ENCODE measurements at places on chromosomes 1 and 21.

- DNase-seq, result no peak
Observed at GRCh38 chr1:214208460-214208859, 72.5 kb upstream of the SMYD2 start.

GRCh38 chr1:44296806-44297205 is 58.3 kb downstream of the ERI3 start:
- DNase-seq, result no peak

GRCh38 chr1:24390924-24391782 is 22.4 kb downstream of the STPG1 start:
- peak; percentile 59 for DNase-seq

- no peak for DNase-seq
Observed at GRCh38 chr21:34182436-34182835, 109.1 kb downstream of the MRPS6 start.

GRCh38 chr1:114609826-114610225 is 28.4 kb upstream of the BCAS2 start:
- no peak for DNase-seq

DNA sequence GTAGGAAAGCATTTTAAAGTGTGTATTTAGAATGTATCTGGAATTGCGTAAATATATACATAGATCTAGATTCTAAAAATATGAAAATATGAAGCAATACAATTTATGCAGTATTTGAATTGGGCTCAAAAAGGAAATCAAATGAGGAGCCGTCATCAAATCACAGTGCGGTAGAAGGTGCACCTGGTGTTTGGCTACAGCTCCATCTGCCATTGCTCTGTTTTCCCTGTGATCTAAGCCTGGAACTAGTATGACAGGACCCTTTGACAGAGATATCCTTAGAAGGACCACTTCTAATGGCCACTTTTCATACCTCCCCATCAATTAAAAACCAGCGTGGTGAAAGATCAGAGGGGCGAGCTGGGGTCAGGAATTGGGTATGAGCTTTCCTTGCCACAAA is 202.6 kb downstream of the NFIA start:
- no peak for DNase-seq

GRCh38 chr1:111402083-111402482 is 25.5 kb downstream of the OVGP1 start:
- DNase-seq, result no peak

DNA sequence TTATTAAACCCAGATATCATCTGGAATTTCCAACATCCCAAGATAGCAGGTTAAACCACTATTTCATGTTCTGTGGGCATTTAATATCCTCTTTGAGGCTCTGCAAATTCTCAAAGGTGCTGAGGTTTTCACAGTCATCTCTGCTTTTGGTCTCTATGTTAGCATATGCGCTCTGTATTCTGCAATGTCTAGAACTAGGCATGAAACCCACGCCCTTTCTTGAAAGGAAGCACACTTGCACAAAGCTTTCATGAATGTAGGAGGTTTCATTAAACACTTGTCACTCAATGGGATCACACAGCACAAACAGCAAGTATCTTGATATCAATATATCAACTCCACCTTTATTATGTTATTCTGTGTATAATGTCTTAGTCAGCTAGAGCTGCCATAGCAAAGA is 172.0 kb upstream of the USP24 start:
- DNase-seq, result no peak

DNA sequence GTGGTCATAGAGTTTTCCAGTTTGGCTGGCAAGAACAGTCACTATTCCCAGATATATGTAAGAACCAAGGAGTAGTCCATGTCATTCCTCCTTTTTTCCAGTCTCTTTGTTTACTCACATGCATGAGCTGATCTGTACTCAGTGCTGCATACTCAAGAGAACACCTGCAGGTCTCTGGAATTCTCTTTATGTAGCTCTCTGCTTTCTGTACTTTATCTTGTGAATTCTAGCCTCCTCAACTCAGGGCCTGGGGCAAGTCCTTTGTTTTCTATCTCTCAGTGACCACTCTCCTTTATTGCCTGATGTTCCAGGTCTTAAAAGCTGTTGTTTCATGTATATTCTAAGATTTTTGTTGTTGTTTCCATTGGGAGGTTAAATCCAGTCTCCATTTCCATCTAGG is 478.9 kb downstream of the DPYD start:
- DNase-seq, result no peak

GRCh38 chr1:195704028-195704427 is 904.2 kb downstream of the KCNT2 start:
- DNase-seq, result no peak

- no peak for DNase-seq
Observed at GRCh38 chr1:89847191-89847729, 26.4 kb downstream of the LRRC8D start.

- no peak for DNase-seq
Observed at GRCh38 chr1:82697965-82698364, 897.2 kb downstream of the ADGRL2 start.

- no peak for DNase-seq
Observed at GRCh38 chr1:159067699-159068621, 8.6 kb downstream of the AIM2 start.

DNA sequence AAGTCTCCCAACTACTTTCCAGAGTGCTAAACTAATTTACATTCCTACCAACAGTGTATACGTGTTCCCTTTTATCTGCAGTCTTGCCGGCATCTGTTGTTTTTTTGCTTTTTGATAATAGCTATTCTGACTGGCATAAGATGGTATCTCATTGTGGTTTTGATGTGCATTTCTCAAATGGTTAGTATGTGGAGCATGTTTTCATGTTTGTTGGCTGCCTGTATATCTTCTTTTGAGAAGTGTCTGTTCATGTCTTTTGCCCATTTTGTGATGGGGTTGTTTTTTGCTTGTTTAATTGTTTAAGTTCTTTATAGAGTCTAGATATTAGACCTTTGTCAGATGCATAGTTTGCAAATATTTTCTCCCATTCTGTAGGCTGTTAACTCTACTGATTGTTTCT is 46.6 kb downstream of the MAST2 start:
- DNase-seq, result no peak

DNA sequence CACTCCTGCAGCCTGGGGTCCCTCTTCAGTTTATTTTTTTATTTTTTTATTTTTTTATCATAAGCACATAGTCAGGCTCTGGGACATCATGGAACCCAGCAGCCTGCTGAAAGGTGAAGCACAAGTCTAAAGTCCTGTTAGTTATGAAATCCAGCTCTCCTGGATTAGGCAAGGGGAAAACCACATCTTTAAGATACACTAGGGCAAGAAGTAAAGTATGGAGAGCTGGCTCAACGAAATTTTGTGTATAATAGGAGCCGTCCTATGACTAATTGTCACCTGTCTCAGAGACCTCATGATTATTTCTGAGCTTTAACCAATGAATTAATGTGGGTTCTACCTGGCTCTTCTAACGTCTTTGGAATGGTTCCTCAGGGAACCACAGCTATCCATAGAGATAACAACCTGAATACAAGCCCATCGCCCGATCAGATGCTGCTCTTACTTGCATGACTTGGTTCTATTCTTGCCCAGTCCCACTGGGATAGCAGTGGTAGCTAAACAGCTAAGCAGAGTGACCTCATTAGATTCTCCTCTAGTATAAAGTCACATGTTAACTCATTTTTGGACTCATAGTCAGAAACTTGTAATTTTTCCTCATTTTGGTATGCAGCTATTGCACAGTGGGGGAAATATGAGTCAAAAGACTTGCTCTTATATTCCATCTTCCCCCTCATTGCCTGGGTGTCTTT is 122.7 kb downstream of the LMO4 start:
- no peak for DNase-seq

- no peak for DNase-seq
Observed at GRCh38 chr1:156310962-156311361, 11.9 kb upstream of the VHLL start.

DNA sequence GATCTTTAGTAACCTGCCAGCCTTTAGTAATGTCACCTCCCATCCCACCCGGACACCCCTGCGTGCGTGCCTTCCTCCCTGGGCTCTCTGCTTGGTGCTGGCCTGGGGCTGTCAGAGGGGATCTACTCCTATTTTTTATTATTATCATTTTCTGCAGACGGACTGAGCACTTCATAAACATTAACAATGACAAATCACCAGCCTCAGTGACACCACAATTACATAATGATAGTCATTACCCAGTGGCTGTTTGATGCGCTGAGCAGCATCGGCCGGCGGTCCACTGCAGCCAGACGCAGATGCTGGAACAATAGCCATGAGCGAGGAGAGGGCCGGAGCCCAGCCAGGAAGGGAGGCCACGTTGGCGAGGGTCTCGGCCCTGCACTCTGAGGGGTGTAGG is 309.3 kb upstream of the AJAP1 start:
- no peak for DNase-seq

DNA sequence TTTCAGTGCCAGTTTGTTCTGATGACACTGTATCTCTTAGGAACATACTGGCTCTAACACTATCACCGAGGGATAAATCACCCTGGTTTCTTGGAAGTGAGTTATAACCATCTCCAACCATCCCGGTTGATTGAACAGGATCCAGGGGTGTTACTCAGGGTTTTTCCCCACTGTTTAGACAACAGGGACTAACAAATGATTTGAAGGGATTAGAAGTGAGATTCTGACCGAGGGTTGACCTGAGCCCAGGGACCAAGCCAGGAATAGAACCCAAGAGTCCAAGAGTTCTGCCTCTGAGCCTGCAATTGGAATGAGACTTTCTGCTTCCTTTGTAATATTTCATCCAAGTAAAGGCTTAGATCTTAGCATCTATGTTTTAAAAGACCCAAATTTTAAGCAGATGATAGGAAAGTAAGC is 154.0 kb downstream of the DHRS3 start:
- no peak for DNase-seq

- DNase-seq, result no peak
Observed at GRCh38 chr1:5744341-5744740, 247.9 kb downstream of the NPHP4 start.

DNA sequence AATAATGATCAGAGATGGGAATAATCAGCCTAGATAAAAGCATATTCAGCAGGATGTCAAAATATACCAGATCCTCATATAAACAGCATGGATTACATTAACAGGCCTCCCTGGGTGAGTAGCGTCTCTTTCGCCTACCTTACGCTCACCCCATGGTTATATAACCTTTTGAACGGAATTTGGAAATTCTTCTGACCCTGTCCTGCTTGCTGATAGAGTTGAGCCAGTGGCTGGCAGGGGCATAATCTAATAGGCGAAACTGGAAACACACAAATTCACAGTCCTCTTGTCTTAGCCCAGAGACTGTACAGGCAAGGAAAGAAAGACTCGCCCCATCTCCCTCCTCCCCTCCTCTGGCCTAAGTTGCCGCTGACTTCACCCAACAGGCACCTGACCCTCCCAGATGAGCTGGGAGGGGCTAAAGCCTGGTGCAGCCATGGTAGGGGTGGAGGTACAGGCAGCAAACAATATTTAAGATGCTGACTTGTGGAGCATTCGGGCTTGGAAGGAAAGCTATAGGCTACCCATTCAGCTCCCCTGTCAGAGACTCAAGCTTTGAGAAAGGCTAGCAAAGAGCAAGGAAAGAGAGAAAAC is at the start of gene ANGPTL7:
Gene ANGPTL7 (plus strand): TSS at position 498 of the 594 bp plus-strand sequence. CDS start 225 bp downstream, outside the sequence.
- no peak for DNase-seq

DNA sequence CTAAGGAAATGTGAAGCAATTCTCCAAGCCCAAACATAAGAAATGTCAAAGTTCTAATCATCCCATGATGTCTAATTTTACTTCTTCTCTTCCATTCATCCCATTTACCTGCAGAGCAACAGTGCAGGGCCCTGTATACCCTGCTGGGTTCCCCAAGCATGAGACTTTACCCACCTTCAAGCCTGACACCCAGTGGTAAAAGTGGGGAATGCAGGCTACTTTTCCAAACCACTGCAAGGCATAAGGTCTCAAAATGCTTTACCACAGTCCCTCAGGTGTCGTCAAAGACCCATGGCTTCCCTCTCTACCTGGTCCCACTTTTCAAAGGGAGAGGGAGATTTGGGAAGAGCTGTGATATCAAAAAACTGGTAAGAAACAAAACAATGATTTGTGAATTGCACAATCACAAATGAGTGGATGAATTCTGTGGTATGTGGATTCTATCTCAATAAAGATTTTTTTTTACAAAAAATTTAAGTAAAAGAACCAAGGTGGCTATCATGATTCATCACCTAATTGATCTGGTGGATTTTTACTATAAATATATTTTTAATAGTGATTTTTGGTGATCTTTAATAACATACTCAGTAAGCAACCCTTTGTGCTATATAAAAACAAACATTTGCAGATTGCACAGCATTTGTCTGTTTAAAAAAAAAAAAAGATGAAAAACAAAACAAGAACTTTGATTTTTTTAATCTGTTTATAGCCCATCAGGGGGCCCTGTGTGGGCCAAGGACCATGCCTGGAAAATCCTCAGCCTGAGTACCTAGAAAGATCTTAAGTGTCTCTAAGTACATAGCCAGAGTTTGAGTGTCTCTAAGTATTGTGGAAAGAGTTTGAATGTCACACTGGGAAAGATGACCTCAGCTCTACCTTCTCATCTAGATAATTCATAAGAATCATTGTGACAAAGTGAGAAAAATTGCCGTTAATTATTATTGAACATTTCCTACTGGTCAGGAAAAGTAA is 73.1 kb upstream of the GJB5 start:
- DNase-seq, result peak; percentile 28

GRCh38 chr1:223492044-223492443 is 98.8 kb downstream of the CCDC185 start:
- DNase-seq, result no peak

DNA sequence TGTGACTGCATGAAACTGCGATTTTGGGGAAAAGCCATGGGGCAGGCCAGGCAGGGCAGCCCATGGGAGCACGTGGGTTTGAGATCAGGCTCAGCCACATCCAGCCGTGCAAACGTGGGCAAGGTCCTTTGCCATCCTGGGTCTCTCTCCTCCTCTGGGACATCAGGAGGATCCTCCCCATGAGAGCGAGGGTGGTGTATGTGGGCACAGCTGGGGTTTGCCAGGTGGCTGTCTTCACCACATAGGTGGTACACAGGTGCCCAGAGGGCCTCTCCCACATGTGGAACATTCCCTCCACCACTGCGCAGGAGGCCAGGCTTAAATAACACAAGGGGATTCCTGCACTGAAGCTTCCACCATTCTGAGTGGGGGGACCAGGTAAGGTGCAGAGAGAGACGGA is 136.7 kb downstream of the DMRTB1 start:
- DNase-seq, result no peak

DNA sequence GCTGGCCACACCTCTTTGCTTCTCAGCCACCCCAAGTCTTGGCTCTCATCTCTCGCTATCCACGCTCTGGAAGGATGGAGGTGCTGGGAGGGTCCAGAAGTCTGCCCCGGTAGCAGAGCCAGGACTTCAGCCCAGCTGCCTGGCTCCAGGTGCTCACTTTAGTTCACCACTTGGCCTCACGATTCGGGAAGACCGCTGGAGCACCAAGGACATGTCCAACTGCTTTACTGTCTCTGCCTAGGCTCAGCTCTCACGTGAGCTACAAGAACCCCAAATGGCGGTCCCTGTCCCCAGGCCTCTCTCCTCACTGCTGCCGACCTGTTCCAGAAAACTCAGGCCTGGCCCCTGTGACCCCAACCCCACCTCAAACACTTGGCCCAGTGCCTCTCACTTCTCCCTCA is 3.4 kb downstream of the TRIM11 start:
- no peak for DNase-seq

DNA sequence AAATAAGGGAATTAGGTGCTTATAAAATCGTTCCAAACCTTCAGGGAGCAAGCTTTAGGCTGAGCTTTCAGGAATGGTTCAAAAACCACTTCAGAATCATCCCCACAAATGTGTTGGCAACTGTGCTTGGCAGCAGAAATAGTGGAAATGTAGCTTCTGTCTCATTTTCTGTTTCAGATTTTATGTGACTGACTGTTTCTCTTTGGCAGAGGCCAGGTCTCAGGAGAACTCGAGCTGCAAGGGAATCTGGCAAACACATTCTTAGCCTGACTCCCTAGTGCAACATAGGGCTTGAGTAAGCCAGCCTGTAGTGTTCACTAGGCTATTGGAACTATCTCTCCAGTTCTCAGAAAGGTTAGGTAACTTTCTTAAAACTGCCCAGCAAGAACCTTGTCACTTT is 128.6 kb downstream of the PLA2G4A start:
- no peak for DNase-seq

Measured in SK-N-DZ (cell line).